ENCODE measurements at places on chromosomes 4 and X.

GRCh38 chr4:159144112-159144694, 41.3 kb downstream of the RAPGEF2 start:
- DNase-seq, result no peak

DNA sequence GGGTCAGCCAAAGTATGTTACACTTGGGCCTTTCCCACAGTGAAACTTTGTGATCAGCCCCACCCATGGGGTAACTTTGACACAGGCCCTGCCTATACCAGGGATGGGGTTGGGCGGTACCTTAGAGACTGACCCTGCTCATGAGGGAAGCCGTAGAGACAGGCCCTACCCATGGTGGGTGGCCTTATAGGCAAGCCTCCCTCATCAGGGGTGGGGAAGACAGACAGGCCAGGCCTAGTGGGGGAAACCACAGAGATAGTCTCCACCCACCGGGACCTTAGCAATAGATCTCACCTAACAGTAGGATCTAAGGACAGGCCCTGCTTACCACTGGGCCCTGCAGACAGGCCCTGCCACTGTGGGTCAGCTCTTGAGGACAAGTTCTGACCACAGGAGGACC, 6.8 kb downstream of the PLP2 start:
- no peak for DNase-seq

- DNase-seq, result no peak
These were observed 17.1 kb upstream of the ANXA3 start for GRCh38 chr4:78534286-78534955.

DNA sequence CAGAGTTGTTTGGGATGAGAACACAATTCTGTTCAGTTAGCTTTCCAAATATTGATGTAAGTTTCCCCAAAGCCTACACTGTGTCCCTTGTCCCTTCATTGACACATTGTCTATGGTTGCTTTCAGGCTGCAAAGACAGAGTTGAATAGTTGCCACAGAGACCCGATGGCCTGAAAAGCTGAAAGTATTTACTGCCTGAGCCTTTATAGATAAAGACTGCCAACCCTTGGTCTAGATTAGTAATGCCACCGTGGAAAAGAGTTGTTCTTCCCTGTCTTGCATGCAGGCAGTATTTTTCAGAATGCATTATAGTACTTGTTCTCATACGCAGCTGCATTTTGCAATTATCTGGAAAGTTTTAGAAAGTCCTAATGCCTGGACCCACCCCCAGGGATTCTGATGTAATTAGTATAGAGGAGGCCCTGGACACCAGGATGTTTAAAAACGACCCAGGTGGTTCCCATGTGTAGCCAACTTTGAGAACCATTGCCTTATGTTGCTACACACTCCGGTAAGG, 180.8 kb downstream of the FRMPD4 start:
- no peak for DNase-seq

GRCh38 chr4:10175626-10176025, 59.0 kb upstream of the WDR1 start:
- DNase-seq, result no peak

GRCh38 chr4:188869581-188869980, 730.3 kb downstream of the TRIML1 start:
- no peak for DNase-seq

DNA sequence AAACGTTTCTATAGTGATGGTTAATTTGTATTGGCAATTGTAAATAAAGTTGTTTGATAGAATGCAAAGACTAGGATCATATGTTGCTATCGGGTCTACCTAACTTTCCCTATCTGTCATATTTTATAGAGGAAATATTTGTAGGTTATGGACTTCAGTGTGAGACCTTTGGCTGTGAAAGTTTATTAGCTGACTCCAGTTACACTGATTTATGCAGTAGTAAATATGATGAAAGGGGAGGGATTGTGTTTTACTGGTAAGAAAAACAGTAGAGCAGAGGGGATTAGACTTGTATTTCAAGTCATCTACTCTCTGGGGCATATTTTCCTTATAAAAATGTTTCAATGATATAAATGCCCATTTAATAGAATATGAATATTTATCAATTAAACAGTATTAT, 43.8 kb downstream of the ADGRL3 start:
- DNase-seq, result no peak

DNA sequence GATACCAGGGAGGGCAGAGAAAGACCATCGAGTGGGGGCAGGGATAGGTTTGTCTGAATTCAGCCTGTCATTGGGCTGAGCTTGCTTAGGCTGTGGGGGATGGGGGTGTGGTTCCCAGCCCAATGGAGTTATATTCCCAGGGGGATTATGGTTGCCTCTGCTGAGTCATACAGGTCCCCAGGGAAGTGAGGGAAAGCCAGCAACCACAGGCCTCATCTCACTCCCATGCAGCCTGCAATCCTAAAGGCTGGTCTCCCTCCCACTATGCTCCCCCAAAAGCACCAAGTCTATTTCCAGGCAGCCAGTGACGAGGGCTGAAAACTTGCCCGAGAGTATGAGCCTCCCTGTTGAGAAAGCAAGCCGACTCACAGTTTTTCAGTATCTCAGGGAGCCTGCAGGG, 39.3 kb downstream of the AFM start:
- no peak for DNase-seq

- no peak for DNase-seq
These were observed 31.4 kb upstream of the ADH1C start for GRCh38 chr4:99383833-99384392.

DNA sequence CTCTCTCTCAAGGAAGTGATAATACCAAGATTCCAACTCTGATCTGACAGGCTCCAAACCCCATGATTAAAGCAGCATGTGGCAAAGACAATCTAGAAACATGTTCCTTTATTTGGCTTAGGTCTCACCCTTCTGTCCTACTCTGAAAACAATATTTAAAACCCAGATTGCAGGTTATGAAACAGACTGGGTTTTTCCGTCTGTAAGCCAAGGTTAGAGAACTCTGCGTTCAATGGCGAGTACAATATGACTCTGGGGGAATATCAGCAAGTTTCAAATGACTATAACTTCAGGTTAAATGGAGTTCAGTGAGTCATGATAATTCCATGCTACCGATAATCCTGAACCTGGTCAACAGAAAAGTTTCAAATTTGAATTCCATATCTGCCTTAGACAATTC, 50.8 kb downstream of the ANAPC10 start:
- no peak for DNase-seq

GRCh38 chr4:110504084-110504435, 28.1 kb downstream of the ENPEP start:
- no peak for DNase-seq

DNA sequence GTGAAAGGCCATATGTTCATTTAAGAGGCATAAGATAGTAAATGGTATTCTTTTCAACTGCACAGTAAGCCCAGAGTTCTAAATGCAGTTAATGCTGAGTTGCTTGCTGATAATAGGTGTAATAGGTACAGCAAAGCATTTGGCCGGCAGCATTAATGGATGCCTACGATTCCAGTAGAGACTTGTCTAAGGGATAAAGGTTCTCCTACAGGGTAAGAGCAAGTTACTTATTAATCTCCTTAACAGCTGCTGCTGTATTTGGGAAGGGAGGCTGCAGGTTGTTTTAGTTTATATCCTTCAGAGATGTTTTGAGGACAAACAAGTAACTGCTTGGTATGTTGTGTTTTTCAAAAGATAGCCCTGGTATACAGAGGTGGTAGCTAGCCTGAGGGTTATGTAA, 16.8 kb downstream of the TSPAN7 start:
- DNase-seq, result no peak

GRCh38 chrX:106171293-106171820, 3.3 kb downstream of the PWWP3B start:
- DNase-seq, result no peak

DNA sequence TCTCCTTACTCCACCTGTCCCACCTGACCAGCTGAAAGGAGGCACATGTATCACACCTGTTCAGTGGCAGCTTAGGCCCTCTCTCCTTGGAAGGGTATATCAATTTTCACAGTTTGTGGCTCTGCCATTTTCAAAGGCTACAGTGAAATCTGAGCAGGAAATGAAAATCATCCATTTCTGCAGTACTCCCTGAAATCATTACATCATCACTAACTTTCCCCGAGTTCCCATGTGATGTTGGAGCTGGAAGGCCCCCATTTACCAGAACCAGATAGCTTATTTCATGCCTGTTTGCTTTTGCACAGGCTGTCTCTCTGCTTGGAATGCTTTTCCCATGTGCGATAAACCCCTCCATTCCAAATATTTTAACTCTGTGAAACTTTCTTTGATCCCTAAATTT, 31.0 kb upstream of the STX18 start:
- DNase-seq, result no peak

DNA sequence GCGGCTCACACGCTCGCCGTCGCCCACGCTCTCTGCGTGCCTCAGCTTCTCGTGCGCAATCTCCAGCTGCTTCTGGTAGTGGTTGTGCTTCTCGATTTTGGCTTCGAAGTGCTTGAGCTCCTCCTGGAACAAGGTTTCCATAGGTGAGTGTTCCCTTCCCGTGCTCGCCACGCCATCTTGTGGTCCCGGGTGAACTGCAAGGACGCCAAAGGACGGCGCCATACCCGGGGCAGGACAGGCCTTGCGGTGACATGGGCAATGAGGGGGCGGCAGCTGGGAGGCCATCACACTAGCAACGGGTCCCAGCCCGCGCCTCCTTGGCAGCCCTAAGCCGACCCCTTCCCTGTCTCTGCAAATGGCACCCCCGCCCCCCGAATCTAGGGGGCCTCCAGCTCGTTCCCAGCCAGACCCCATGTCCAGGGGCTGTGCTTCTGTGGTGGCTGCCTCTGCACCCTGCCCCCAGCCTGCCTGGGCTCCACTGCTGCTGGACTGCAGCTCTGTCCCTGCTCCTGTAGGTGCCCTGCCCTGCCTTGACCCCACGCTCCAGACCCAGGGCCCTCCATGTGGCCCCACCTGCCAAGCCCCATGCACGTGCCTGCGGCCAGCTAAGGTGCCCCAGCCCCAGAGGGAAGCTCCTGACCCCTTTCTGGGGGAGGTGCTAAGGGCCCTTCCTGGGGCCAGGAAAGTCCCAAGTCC, 17.3 kb downstream of the LRPAP1 start:
- DNase-seq, result no peak

GRCh38 chrX:42025861-42026260, 102.5 kb upstream of the CASK start:
- no peak for DNase-seq

DNA sequence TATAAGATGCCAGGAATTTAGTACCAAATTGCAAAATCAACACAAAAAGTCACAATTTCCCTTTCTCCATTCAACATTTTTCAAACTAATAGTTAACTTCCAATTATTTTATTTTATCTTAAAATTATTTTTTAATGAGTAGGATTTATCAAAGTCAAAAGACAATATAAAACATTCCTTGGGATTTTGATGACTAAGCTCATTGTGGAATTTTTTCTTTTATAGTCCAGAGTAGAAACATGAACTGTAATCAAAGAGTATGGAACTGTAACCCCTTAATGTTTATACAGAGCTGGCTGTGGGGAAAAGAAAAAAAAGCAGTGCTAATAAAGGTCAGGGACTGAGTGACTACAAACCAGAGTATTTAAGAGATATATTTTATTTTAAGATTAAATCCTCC, 368.6 kb upstream of the CPXCR1 start:
- DNase-seq, result no peak

DNA sequence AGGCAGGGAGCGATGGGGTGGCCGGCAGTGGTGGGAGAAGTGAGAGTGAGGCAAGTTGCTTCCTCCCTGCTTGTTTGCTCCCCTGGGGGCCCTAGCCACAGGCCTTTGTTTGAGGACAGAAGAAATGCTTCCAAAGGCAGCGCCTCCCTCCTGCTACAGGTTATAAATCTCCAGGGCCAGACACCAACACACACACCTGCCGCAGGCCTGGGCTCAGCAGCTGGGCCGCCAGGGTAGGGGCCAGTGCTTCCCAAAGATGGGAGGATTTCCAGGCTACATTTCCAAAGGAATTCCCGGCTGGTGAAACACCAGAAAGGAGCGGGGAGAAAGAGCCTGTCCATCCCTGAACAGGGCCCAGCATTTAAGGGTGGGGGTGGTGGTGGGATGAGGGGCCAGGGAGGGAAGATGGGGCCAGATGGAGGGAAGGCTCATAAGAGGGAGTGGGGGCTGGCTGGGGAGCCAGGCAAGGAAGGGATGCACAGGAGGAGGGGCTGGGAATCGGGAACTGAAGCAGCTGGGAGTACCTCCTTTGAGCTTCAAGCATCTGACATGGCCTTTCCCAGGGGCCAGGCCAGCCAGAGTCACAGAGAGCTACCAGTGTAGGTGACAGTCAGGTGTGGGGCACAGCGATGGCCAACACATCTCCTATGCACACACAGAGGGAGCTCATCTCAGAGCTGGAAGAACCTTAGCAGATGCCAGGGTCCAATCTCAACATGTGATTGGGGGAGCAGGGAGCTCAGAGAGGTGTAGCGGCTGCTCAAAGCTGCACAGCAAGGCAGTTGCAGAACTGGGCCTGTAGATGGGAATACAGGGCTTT, 143.9 kb downstream of the PJA1 start:
- no peak for DNase-seq

- no peak for DNase-seq
These were observed 57.4 kb downstream of the RAPGEF2 start for GRCh38 chr4:159160242-159160641.

DNA sequence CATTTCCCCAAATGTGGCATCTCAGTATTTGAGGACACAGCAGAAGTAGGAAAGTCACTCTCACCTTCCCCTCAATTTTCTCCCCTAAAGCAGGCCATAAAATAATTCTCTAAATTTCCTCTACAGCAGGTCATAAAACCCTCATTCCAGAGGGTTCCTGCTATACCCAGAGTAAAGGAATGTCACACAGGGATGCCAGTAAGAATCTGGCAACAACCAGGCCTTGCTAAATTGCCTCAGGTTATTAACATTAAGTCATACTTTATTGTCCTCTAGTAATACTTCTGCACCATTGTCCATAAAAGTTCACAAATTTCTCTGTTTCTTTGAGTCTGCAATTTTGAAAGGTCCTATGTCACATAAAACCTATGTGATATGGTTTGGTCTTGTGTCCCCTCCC, 685.7 kb upstream of the SLIT2 start:
- no peak for DNase-seq

GRCh38 chr4:155599085-155599484, 67.6 kb upstream of the GUCY1A1 start:
- DNase-seq, result no peak

GRCh38 chr4:24024605-24025004, 134.8 kb upstream of the PPARGC1A start:
- no peak for DNase-seq

GRCh38 chrX:72016881-72017783, 106.5 kb downstream of the NHSL2 start:
- no peak for DNase-seq

DNA sequence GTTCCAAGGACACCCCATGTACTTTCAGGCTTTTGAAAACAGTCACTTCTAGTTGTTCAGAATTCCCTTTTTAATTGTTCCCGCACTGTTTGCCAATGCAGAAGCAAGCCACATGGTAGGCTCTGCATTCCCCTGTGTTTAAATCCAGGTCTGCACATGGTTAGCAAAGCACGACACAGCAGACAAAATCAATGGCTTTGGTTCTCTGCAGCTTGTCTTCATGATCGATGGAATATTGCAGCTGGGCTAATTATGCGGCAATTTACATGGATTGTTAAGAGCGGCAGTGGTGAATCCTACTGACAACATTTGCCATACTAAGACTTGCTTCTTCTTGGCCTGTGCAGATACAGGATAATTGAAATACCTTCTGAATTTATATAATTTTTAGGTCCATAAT, 20.6 kb upstream of the INPP4B start:
- no peak for DNase-seq

All from NCI-H1092 (cell line).